Esophagus squamous epithelium (tissue), 5 donors: ENCODE measurements at places on chromosomes 7 and 10. TPM values are rescaled to one million over a fixed set of nuclear protein-coding genes. Genes with fewer than 3 reads are reported as not detected.

- DNase-seq, result no peak
Observed at GRCh38 chr7:132145466-132145865, 430.8 kb downstream of the PLXNA4 start.

GRCh38 chr10:76869931-76870330 is 767.7 kb downstream of the KCNMA1 start:
- DNase-seq, result no peak

GRCh38 chr10:52986125-52986524 is 213.5 kb upstream of the MBL2 start:
- no peak for DNase-seq

DNA sequence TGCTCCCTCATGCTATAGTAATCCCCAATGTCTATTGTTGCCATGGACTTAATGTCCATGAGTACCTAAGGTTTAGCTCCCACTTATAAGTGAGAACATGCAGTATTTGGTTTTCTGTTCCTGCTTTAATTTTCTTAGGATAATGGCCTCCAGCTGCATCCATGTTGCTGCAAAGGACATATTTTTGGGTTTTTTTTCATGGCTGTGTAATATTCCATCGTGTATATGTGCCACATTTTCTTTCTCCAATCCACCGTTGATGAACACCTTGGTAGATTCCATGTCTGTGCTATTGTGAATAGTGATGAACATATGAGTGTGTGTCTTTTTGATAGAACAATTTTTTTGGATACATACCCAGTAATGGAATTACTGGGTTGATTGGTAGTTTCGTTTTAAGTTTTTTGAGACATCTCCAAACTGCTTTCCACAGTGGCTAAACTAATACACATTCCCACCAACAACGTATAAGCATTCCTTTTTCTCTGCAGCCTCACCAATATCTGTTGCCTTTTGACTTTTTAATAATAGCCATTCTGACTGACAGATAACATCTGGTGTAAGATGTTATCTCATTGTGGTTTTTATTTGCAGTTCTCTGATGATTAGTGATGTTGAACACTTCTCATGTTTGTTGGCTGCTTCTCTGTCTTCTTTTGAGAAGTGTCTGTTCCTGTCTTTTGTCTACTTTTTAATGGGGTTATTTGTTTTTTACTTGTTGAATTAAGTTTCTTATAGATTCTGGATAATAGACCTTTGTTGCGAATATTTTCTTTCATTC is 68.8 kb upstream of the IFRD1 start:
- DNase-seq, result no peak

PAXIP1 gene
- total RNA-seq, result 13.2 TPM

- no peak for DNase-seq
Observed at GRCh38 chr7:90701021-90701420, 104.9 kb downstream of the CDK14 start.

DNA sequence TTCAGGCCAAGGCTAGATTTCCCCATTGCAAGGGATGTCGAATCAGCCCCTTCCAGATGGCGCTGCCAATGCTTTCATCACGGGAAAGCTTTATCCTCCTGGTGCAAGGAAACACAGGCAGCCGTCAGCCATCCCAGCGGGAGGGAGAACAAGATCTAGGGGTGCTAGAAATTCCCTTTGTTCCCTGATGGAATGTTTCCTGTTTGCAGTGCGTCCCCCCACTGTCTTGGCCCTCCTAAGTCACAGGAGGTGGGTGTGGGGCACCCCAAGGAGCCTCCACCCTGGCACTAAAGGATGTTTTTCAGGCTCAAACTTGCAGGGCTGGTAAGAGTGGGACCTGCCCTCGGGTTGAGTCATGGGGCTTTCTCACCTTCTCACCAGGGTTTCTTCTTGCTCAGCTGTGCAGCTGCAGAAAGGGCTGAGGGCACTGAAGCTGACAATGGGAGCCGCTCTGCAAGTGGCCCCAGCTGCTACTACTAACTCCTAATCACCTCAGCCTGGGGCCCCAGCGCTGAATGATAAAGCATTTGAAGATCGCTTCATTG is 103.6 kb downstream of the PRPF18 start:
- no peak for DNase-seq

ZNF488 gene
- total RNA-seq, result 1.4 TPM

VWC2 gene
- total RNA-seq, result under 0.01 TPM

SEM1 gene
- 44.1 TPM for total RNA-seq

DNA sequence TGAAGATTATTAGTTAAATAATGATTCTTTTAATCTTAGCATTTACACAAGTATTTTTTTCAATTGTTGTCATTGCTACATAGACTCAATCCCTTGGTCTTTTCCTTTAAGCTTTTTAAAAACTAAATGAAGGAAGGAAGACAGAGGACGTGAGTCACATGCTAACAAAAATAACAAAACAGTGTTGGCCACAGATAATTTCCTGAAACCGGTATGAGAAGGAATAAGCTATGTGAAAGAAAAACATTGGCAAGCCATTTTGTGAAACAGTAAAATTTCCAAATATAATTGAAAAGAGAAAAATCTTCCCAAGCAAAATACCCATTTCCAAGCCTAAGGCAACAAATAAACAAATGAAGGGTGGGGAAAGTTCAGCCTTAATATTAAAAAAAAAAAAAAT is 223.0 kb downstream of the AHR start:
- DNase-seq, result no peak

- DNase-seq, result no peak
Observed at GRCh38 chr7:143214789-143215679, 6.8 kb upstream of the TAS2R40 start.

GRCh38 chr10:126935263-126935946 is 30.2 kb downstream of the DOCK1 start:
- no peak for DNase-seq

GRCh38 chr10:74322141-74322540 is 171.1 kb downstream of the ADK start:
- no peak for DNase-seq
